GM23248 (cell line): ENCODE measurements at places on chromosomes 13 and 19.

- no peak for DNase-seq
Observed at GRCh38 chr13:105345131-105345530, 1190.3 kb downstream of the EFNB2 start.

DNA sequence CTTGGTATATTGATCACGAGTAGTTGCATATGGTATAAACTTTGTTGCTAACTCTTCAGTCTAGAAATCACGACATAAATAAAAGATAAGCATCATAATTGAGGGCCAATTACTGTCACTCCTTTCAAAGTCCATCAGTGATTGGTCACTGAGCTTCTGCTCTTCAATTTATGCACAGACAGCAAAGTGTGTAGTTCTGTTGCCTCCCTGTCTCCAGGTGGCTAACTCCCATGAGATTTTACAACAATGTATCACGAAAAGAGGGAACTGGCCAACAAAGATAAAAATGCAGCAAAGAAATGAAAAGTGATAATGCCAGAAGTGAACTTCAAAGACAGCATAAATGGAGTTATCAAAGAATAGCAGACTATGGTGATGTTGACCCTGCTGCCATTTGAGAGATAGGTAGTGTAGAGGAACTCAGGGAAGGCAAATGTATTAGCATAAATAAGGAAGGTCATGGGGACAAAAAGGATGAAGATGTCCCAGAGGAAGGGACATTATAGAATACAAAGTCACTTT, 12.7 kb upstream of the TNFSF14 start:
- DNase-seq: no peak

- no peak for DNase-seq
Observed at GRCh38 chr13:51167393-51168191, 54.6 kb upstream of the FAM124A start.

DNA sequence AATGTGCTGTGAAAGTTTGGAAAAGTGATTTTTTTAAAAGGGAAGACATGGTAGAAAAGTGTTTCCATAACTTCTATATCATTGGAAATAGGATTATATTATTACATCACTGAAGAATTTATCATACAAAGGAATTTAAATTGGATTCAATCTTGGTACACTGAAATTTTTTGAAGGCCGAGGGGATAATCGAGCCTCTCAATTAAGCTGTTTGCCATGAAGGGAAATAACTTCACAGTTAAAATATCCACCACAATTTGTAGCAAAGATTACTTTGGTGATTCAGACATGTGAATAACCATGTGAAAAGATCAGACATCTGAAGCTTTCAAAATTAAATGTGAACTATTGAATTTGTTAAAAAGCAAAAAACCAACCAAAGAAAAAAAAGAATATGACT, 215.3 kb downstream of the KLF5 start:
- DNase-seq: peak; percentile 59

- DNase-seq: no peak
Observed at GRCh38 chr13:73985783-73986182, 148.4 kb downstream of the KLF12 start.

DNA sequence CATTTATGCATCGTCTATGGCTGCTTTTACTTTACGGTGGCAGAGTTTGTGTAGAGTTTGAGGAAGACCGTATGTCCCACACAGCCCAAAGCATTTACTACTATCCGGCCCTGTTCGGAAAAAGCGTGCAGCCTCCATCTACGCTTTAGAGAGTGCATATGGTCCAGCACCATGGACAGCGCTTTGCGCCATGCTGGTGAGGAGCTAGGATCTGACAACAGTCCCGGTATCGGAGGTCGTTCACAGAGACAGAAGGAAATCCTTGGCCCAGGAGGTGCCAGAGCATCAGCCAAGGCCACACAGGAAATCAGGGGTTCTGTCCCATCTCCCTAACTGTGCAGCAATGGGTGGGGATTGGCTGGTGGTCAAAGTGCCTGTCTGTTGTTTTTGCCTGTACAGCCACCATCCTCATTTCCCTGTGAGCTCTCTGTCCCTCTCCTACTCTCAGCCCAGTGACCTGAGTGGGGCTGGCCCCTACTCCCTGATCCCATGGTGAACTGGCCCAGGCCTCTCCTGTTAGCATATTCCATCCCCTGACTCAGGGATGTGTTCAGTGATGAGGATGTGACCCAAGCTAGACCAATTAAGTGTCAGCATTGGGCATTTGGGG, 16.2 kb upstream of the PRODH2 start:
- DNase-seq: peak; percentile 78

GRCh38 chr19:2157452-2157851, 6.1 kb upstream of the AP3D1 start:
- no peak for DNase-seq

DNA sequence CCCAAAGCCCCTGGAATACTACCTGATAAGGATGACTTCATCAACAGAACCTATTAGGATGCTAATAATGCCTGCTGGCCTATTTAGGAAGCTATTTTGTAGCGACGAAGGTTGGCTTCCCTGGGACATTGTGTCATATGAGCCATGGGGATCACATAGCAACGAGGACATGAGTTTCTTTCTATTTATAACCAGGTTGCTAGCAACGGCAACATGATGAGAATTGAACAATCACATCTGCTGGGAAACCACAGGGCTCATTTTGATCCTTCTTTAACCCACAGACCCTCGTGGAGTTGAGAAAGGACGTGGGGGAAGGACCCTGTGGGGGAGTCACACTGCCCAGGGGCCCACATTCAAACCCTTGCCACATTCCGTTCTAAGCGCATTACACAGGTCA, 172.2 kb downstream of the COL4A1 start:
- DNase-seq: peak; percentile 35

DNA sequence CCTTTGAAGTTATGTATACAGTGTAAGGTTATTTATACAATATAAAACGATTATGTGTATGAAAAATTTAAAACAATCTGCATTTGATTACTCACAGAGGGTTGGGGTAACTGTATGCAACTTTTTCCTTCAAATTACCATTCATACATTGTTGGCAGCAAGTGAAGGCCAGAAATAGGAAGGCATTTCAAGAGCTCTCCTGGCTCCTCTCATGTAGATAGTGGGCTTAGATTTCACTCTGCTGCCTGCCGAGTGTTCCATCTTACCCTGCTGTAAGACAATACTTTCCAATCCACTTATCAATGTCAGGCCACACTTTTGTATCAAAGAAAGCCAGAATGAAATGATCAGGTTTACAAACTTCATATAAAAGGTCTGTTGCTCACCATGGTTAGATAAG, 245.2 kb downstream of the DNAJC15 start:
- no peak for DNase-seq

DNA sequence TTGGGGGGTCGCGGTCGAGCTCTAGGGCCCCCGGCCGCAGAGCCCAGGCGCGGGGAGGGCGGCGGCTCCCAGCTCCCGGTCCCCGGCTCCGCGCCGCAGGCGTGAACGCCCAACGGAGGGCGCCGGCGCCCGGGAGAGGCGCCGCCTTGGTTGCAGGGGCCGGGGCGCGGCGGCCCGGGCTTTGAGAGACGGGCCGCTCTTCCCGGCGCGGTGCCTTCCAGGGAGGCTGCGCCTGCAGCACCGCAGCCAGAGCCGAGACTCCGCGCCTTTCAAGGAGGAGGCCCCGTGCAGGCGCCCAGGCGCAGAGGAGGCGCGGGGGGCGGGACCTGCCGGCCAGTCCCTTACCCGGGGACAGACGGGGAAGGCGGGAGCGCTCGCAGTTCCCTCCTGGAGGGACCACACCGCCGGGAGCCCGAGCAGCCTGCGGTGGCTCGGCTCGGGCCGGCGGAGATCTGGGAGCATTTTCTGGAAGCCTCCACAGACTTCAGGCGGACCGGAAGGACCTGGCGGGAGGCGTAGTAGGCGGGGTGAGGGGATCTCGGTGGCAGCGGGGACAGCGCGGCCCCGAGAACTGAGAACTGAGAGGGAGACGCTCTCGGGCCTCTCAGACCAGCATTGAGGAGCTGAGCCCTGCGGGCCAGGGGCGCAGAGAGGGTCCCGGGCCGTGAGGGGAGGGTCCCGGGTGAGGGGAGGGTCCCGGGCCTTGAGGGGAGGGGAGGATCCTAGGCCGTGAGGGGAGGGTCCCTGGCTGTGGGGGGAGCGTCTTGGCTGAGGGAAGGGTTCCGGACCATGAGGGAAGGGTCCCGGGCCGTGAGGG, 25.5 kb upstream of the MCF2L start:
- DNase-seq: peak; percentile 52

GRCh38 chr13:23715762-23716235, 145.6 kb downstream of the TNFRSF19 start:
- DNase-seq: peak; percentile 13

GRCh38 chr19:21460686-21461085, 44.7 kb upstream of the ZNF429 start:
- no peak for DNase-seq

DNA sequence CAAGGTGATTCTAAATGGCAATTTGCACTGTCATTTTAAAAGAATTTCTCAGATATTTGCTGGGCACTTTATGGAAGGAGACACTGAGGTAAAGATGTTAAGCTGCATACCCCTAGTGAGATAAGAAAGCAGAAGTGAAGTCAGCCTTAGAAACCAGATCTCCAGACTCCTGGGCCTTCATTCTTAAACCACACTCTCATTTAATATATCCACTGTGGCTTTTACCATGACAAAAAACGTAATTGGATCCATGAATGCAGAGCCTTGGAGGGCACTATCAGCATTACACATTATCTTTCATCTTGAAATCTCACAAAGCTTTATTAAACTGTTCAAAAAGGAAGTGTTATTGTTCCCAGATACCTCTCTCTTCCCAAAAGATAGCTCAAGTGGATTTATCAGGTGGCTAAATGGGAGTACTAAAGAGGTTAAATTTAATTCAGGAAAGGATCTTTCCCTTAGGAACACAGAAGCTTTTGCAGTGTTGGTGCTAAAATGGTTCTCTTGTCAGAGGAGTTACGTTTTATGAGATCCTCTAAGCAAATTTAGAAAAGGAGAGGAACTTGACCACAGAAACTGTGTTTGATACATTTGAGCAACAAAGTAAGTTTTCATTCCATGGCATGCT, 1060.4 kb downstream of the EFNB2 start:
- no peak for DNase-seq

- DNase-seq: no peak
Observed at GRCh38 chr19:54790711-54791110, 12.7 kb upstream of the KIR2DL4 start.

DNA sequence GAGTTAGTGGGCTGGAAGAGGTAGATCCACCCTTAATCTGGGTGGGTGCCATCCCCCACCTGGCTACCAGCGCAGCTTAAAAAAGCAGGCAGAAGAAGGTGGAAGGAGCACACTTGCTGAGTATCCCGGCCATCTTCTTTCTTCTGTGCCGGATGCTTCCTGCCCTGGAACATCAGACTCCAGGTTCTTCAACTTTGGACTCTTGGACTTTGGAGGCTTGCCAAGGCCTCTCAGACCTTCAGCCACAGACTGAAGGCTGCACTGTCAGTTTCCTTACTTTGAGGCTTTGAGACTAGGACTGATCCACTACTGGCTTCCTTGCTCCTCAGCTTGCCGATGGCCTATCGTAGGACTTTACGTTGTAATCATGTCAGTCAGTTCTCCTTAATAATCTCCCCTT, 127.6 kb upstream of the GPC6 start:
- no peak for DNase-seq

- peak; percentile 23 for DNase-seq
Observed at GRCh38 chr13:23752111-23753001, 136.8 kb downstream of the MIPEP start.

- DNase-seq: peak; percentile 20
Observed at GRCh38 chr19:5632657-5633056, 9.8 kb downstream of the SAFB start.

DNA sequence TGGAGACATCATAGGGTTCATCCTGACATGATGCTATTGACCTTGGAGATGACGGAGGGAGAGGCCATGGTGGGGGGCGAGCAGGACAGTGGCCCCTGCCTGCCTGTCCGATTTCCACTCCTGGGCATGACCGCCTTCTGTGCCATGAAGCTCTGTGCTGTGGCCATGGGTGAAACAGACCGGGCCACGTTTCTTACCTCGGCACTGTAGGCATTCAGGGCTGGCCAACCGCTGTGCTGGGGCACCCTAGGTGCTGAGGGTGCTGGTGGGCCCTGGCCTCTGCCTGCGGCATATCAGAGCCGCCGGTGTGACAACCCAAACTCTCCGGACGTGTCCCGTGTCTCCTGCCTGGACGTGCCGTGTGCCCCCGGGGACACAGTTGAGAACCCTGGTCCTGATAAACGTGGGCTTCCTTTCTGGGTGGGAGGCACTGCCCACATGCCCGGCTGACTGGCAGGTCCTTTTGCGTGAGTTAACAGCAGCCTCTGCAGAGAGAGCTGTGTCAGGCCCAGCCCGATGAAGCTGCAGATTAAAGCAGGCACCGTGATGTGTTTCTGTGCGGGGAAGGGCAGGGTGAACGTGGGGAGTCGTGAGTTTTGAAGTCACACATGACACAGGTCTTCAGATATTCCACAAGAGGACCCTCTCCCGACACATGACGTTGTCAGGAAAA, 46.5 kb downstream of the TMEM255B start:
- DNase-seq: no peak

- no peak for DNase-seq
Observed at GRCh38 chr19:19263886-19264487, 9.1 kb downstream of the TM6SF2 start.

DNA sequence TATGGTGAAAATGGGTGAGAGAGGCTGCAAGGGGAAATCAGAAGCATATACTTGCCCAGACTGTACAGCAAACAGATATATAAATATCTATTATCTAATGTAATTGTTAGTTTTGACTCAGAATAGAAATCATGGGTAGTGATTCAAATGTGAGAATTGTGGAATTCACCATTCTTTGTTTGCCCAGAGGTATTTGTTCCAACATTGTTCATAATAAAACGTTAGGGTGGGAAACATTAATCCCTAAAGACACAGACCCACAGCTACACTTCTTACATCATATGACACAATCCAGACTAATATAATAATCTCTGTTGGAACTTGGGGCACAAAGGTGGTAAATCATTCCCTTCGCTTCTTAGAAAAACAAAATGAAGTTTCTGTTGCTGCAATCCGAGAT, 646.5 kb upstream of the SLITRK6 start:
- DNase-seq: peak; percentile 5

DNA sequence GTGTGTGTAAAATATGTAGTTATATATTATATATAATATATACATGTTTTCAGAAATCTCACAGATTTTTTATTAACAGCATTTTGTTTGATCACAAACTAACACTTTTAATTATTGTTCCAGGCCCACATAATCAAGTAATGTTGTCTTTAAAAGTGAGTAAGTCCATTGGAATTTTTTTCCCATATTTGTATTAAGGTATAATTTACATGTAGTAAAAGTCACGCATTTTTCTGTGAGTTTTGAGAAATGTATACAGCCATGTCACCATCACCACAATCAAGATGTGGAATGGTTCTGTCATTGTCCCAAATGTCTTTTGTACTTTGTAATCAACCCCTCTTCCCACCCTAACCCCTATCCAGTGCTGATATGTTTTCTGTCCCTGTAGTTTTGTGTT, 120.0 kb upstream of the RFC3 start:
- DNase-seq: no peak

- DNase-seq: no peak
Observed at GRCh38 chr19:40235238-40236025, 8.9 kb upstream of the CCNP start.

GRCh38 chr19:38255383-38256014, 675 bp downstream of the PPP1R14A start:
- no peak for DNase-seq
